CD4-positive, alpha-beta T cell treated with Interleukin-6 for 4 hours (primary cell): ENCODE measurements at places on chromosomes 2 and 18.

GRCh38 chr2:197839327-197839726 lies 34.9 kb downstream of the PLCL1 start:
- peak; percentile 27 for DNase-seq

- DNase-seq: no peak
Observed at GRCh38 chr2:23388756-23389514, 4.0 kb downstream of the KLHL29 start.

DNA sequence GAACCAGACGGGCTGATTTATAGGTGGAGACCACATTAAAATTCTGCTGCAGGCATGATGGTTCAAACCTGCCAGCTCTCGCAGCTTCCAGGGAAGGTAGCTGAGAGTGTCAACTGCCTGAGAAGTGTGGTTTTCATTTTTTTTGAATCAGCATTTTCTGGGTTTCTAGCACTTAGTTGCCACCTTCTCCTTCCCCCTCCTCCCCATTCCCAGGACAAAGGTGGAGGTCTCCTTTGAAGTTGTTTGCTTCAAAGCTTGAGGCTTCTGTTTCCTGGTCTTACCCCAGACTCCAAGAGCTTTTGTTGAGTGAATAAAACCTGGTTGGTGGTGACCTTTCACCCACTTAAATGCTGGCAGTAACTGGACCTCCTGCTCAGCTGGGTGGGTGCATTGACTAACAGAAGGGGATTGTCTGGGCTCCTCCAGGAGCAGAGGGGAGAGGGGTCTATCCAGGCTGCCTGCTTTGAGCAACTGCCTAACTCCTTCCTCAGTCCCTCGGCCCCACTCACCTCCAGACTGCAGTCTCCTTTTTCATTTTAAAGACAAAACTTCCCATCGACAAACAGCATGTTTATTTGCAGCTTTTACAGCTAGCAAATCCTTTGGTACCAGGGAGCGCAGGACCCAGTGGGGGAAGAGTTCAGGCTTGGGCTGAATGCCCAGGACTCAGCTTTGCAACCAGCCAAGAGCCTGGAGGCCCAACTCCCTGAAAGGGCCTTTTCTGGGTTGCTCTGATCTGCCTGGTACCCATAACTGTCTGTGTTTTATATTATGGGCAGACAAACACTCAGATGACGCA lies 3.5 kb downstream of the RHOB start:
- DNase-seq: no peak

GRCh38 chr2:137357634-137358033 lies 592.3 kb downstream of the THSD7B start:
- no peak for DNase-seq

DNA sequence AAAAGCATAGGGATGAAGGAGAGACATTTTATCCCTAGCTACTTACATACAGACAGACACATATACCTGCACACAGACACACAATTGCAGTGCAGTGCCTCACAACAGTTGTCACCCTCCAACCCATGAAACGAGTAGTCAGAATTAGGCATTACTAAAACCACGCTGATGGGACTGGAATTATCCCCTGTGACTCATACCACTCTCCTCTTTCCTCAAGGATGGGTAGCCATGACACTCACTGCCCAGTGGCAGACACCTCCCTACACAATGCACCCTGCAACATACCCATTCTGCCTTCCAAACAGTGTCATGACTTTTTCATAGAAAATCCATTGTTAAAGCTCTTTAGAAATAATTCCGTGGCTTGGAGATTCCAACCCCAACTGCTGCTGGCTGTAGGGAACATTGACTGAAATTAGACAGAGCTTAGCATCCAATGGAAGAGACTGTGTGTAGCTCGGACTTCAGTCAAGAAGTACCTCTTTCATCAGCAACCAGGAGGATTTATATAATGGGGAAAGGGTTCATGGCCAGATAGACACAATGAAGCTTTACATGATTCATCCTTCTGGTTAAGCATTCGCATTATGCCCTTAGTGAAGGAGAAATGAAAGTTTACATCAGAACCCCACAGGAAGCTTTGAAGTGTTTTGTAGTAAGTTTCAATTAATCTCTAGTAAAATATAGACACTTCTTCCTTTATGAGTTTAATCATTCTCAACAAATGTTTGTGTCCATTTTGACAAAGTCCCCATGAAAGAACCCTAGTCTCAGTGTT lies 155.2 kb downstream of the FBXO15 start:
- no peak for DNase-seq

GRCh38 chr2:134975281-134976009 lies 56.8 kb downstream of the CCNT2 start:
- DNase-seq: no peak

DNA sequence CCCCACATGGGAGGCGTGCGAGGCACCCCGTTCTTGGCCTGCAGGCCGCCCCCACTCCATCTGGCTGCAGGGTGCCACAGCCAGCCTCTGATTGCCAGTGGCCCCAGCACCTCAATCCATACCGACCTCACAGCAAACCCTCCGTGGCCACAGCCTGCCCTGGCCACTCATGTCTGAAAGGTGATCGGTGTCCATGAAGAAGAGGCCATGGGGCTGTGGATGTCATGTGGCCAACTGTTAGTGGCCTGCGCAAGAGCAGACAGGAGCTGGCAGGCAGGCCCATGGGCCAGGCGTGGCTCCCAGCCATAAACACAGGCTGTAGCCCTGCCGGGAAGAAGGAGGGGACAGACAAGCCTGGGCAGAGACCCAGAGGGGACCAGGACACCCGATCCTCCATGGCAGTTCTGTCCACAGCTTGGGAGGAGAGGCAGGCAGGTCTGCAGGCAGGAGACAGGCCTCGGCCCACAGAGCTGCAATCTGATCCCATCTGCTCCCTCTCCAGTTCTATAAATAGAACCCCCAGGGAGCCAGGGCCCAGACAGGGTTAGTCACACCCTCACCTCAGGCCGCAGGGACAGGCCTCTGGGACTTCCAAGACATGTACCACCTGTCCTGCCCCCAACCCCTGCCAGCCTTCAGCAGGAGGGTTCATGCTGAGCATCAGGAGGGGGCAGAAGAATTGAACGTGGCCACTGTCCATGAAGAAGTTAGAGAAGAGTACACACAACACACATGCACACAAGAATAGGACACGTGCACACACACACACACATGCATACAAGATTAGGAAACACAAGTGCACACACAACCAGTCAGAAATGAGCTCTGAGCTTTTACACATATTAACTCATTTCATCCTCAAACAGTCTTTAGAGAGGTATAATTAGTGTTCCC lies 16.9 kb downstream of the STEAP3 start:
- no peak for DNase-seq

DNA sequence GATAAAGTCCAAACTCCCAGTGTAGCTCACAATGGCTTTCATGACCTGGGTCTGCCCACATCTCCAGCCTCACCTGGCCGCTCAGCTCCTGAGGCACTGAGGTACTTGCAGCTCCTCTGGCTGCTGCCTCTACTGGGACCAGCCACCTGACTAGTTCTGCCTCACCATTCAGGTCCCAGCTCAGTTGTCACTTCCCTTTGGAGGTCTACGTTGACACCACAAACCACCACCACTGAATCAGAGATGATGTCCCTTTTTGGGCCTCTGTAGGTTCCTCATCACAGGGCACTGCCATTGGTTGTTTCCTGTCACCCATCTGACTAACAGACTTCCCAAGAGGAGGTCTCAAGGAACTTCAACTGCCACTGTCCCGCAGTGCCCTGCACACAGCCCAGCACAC lies 21.2 kb downstream of the SPP2 start:
- DNase-seq: no peak

DNA sequence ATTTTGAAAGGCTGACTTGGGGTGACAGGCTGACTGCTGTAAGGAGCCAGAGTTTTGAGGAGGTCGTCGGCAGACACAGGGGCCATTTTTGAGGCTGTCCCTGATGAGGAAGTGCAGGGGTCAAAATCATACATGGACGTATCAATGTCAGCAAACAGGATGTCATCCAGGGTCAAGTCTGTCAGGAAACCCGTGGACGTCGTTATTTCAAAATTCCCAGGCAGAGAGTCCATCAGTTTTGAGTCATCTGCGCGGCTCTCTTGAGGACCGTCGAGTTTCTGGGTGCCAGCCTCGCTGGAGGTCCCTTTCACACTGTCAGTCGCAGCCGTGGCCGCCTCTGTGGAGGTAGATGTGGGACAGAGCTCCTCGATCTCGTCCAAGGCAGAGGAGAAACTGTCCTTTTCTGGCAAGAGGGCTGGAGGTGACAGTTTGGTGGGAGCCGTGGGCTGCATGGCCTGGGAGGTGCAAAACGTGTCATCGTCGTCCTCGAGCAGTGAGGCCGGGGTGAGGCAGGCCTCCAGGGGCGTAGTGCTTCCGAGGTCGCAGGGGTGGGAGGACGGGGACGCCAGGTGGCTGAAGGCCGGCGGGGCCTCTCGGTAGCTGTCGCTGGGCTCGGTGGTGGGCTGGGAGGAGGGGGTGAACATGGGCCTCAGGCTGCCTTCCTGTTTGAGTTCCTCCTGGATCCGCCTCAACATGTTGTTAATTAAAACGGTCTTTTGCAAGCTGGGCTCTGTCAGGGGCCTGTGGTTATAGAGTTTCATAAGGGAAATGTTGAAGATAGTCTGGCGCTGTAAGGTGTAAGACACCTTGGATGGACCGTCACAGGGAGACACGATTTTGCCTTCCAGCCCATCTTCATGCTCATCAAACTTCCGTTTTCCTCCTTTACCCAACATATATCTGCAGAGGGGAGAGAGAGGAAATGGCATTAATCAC lies 17.5 kb downstream of the SERTAD2 start:
- DNase-seq: no peak

DNA sequence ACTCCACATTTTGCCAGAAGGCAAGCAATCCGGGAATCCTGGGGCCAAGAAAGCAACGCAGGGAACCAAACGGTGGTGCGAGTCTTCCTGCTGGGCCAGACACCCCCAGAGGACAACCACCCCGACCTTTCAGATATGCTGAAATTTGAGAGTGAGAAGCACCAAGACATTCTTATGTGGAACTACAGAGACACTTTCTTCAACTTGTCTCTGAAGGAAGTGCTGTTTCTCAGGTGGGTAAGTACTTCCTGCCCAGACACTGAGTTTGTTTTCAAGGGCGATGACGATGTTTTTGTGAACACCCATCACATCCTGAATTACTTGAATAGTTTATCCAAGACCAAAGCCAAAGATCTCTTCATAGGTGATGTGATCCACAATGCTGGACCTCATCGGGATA lies 26.8 kb downstream of the B3GNT2 start:
- DNase-seq: no peak

DNA sequence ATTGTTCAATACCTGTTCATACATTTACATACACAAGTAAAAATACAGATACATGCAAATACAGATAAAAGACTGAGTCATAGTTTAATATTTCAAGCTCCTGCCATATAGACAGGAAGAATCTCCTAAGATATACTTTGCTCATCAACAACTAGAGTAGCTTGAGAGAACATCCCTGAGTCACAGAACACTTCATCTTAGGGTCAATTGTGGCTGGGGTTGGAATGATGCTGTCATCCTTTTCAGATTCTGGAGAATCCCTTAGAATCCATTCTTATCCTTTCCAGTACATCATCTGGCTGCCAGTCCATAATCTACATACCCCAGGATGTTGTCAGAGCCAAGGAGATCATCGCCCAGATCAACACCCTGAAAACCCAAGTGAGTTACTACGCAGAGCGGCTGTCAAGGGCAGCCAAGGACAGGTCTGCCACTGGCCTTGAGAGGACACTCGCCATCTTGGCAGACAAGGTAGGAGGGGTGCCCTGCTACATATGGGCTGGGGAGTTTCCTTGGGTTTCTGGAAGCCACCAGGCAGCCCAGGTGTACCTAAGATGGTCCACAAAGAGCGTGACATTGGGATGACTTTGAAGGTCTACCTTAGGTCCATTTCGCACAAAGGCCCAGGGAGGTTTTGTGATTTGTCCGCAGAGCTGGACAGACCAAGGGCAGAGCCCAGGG lies 55.7 kb downstream of the COA5 start:
- DNase-seq: no peak

GRCh38 chr2:100968146-100969145 lies 33.6 kb upstream of the RPL31 start:
- no peak for DNase-seq

DNA sequence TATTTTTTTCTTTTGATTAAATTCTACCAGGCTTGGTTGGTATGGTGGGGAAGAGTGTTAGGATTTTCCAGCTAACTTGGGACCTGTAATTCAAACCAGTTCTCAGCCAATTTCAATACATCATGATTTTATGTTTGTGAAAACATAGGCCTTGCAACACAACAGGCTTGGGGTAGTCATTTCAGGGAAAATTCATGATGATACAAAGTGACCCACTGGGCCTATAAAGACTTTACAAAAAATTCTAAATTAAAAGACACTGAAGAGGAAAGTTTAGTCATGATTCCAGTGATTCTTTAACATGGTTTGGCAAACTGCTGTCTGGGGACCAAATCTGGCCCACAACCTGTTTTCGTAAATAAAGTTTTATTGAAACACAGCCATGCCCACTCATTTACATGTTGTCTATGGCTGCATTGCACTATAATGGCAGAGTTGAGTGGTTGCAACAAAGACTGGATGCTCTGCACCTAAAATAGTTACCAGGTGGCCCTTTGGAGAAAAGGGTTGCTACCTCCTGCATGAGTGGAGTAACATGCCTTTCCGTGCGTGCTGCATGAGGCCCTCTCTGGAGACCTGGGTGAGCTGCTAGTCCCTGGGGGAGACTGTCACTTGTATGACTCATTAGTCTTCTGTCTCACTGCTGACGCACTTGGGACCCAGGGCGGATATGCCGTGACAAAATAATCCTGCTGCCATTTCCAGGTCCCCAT lies 73.6 kb downstream of the NPAS2 start:
- DNase-seq: no peak

DNA sequence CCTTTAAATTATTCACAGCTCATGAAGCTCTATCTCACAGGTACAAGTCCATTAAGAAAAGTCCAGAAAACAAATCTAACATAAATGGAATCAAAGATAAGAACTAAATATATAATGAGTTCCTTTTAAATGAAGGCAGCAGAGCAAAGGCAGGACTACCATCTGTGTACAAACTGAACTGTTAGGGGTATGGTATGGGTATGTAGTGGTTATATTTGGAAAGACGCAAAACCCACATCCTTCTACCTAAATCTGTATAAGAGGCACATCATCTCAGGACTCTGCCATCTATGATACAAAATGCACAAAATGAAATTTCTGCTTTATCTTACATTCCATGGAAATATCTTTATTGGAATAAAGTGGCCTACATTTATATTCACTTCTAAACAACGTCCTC lies 59.9 kb downstream of the PDE11A start:
- DNase-seq: no peak
